Small intestine (tissue), 16 donors: ENCODE measurements at places on chromosomes 7 and 10.
A peak's percentile ranks its signal among the peaks of the same experiment; 100 is the strongest.

DNA sequence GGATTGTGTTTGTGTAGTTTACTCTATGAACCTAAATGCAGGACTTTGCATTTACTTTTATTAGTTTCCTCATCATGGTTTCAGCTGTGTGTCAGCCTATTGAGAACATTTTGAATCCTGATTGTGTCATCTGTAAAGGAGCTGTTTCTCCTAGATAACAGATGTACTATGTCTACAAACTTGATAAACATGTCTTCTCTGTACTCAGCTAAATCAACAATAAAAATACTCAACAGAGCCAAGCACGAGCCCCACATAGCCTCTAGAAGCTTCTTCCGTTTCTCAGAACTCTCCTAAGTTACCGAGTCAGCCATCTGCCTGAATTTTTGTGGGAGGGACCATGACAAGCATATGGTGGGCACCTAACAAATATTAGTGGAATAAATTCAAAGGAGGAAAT is 234.7 kb downstream of the SKAP2 start:
- no peaks in the 10 kb centered on the region for H3K36me3 ChIP-seq
- DNase-seq = no peak
- no peak overlapping the region for H3K4me3 ChIP-seq
- H3K27me3 ChIP-seq = peaks cover 5% of the 10 kb centered on the region
- H3K4me1 ChIP-seq = no peaks in the 10 kb centered on the region

GRCh38 chr10:93333278-93333978 is 148.7 kb downstream of the MYOF start:
- H3K4me1 ChIP-seq = no peaks in the 10 kb centered on the region
- H3K4me3 ChIP-seq = no peak overlapping the region
- no peaks in the 10 kb centered on the region for H3K27me3 ChIP-seq
- no peak overlapping the region for H3K27ac ChIP-seq
- peaks cover 35% of the 10 kb centered on the region for H3K36me3 ChIP-seq

- H3K27ac ChIP-seq = no peak overlapping the region
- no peaks in the 10 kb centered on the region for H3K4me1 ChIP-seq
Observed at GRCh38 chr7:47601119-47601880, 19.4 kb upstream of the TNS3 start.

GRCh38 chr7:95491634-95492314 is 6.0 kb downstream of the ASB4 start:
- DNase-seq = peak; percentile 78
- H3K4me3 ChIP-seq = no peak overlapping the region
- H3K4me1 ChIP-seq = no peaks in the 10 kb centered on the region

- DNase-seq = no peak
- H3K27me3 ChIP-seq = no peaks in the 10 kb centered on the region
- H3K36me3 ChIP-seq = no peaks in the 10 kb centered on the region
- no peak overlapping the region for H3K27ac ChIP-seq
Observed at GRCh38 chr7:45150199-45150598, 7.4 kb upstream of the RAMP3 start.

- no peaks in the 10 kb centered on the region for H3K27me3 ChIP-seq
- H3K27ac ChIP-seq = no peak overlapping the region
- H3K36me3 ChIP-seq = no peaks in the 10 kb centered on the region
- H3K4me1 ChIP-seq = no peaks in the 10 kb centered on the region
- DNase-seq = no peak
Observed at GRCh38 chr7:115672024-115672423, 358.5 kb downstream of the TFEC start.

- H3K4me1 ChIP-seq = no peaks in the 10 kb centered on the region
- H3K4me3 ChIP-seq = no peak overlapping the region
- H3K27ac ChIP-seq = no peak overlapping the region
Observed at GRCh38 chr7:111159426-111159825, 68.5 kb downstream of the LRRN3 start.

DNA sequence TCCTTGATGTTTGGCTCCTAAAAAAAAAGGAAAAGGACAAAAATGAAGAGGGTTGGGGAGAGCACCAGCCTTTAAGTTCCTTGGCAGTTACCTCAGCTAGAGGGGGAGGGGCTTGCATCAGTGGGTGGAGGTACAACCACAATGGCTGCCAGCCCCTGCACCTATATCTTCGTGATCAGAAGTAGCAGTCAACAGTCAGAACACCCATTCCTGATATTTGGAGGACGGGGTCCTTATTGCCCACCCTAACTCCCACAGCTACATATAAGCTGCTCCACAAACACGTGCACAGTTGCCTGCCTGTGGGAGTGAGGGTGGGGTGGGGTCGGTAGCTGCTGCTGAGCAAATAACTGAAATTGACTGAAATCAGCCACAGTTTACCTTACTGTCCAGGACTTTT is 26.2 kb downstream of the C1GALT1 start:
- H3K27ac ChIP-seq = no peak overlapping the region
- H3K36me3 ChIP-seq = peaks cover 3% of the 10 kb centered on the region
- no peak for DNase-seq
- no peaks in the 10 kb centered on the region for H3K4me1 ChIP-seq

DNA sequence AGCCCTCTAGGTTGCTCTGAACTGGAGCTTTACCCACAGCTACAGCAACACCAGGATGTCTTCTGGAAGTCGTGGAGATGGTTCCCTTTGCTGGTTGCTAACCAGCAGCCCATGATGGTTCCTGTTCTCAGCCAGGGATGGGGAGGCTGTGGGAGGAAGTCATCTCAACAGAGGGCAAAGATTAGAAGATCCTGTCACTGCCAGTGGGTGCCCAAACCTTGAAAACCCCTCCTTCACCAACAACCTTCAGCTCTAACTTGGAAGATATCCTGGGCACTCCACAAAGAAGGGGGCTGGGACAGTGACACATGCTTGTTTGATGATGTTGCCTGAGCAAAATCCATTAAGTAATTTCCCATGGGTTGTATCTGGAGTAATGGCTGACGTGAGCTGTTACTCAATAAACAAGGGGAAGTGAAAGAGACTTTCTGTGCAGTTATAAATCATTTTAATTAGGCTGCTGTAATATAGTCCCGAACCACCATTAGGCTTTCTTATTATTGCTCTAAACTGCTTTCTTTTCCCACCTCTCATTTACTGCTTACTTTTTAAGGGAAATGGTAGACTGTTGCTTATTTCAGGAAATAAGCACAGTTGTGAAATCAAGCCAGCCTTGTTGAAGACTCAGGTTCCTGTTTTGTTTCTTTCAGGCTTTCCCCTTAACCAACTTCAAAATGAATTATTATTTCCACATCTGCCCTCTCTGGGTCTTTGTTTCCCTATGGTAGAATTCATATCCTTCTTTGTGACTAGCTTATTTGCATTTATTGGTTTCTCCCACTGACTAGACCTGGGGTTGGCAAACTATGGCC is 124.8 kb downstream of the PPP1R17 start:
- no peak overlapping the region for H3K4me3 ChIP-seq
- DNase-seq = peak; percentile 42
- no peaks in the 10 kb centered on the region for H3K27me3 ChIP-seq
- peak overlapping the region; percentile 69 for H3K27ac ChIP-seq
- H3K36me3 ChIP-seq = no peaks in the 10 kb centered on the region

DNA sequence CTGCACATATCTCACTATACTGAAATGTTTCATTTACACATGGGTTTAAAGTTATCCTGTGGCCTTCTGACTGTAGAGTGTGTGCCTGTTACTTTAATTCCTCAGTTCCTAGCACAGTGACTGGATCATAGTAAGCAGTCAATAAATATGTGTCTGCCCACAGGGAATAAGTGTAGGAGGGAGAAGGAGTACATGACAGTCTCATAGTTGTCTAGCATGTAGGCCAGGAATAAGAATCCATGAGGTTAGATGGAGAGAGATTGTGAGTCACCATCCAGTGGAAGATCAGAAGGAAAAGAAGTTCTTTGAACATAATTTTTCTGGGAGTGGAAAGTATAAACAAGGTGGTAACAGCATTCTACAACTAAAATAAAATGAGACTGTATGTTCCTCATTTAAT is 36.6 kb upstream of the SEMA3A start:
- H3K36me3 ChIP-seq = no peaks in the 10 kb centered on the region
- no peak overlapping the region for H3K27ac ChIP-seq
- H3K4me3 ChIP-seq = no peak overlapping the region
- DNase-seq = no peak
- H3K4me1 ChIP-seq = no peaks in the 10 kb centered on the region

DNA sequence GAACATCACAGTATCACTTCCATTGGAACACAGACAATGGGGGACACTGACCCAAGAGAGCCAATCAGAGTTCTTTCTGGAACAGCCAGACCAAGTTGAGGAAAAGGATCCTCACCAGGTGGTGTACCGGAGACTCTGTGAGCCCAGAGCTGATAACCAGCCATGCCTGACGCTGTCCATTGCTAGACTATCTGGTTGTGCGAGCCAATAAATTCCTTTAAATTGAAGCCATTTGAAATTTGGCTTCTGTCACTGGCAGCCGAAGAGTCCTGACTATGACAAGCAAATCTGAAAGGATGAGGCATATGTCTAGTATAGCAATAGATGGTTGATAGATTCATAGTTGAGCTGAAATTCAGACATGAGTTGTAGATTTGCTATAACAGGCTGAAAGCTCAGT is 3.1 kb upstream of the LHPP start:
- H3K4me3 ChIP-seq = no peak overlapping the region
- DNase-seq = no peak
- H3K27ac ChIP-seq = no peak overlapping the region
- H3K4me1 ChIP-seq = no peaks in the 10 kb centered on the region
- H3K27me3 ChIP-seq = no peaks in the 10 kb centered on the region

DNA sequence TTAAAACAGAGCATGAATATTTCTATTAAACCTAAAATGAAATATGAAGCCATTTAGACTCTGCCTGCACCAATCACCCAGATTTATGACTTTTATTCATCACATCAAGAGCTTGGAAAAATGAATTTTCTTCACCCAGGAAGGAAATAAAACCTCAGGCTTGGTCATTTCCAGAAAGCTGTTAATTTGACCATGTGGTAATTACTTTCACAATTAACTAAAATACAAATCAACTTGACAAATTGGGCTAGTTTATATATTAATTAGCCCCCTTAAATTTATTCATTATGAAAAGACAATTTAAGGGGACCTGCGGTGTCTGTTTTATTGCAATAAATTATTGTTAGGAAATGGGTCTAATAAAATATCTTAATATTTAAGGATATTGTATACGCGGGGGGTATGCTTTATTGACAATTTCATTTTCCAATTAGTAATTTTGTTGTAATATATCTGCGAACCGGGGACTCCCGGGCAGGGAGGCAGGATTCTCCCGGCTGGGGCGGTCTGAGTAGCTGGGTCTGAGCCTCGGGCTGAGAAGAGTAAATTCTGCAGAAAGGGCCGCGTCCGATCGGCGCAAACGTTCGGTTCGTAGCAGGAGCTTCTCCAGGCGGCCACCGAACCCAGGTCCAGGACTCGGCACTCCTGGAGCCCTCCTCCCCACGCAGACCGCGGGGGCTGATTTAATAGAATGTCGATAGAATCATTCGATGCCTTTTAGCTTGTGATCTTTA is 9.4 kb upstream of the MNX1 start:
- H3K36me3 ChIP-seq = peaks cover 3% of the 10 kb centered on the region
- H3K4me1 ChIP-seq = no peaks in the 10 kb centered on the region
- no peak overlapping the region for H3K4me3 ChIP-seq
- DNase-seq = no peak
- H3K27me3 ChIP-seq = peaks cover 72% of the 10 kb centered on the region

GRCh38 chr10:1762076-1762475 is 24.8 kb upstream of the ADARB2 start:
- H3K36me3 ChIP-seq = no peaks in the 10 kb centered on the region
- H3K4me1 ChIP-seq = no peaks in the 10 kb centered on the region
- no peak overlapping the region for H3K27ac ChIP-seq
- no peak overlapping the region for H3K4me3 ChIP-seq
- H3K27me3 ChIP-seq = no peaks in the 10 kb centered on the region

- H3K4me3 ChIP-seq = no peak overlapping the region
- no peaks in the 10 kb centered on the region for H3K27me3 ChIP-seq
- H3K36me3 ChIP-seq = no peaks in the 10 kb centered on the region
Observed at GRCh38 chr10:78744491-78745090, 324.2 kb upstream of the ZMIZ1 start.

- H3K4me3 ChIP-seq = no peak overlapping the region
- H3K27me3 ChIP-seq = no peaks in the 10 kb centered on the region
- DNase-seq = no peak
- H3K4me1 ChIP-seq = peaks cover 3% of the 10 kb centered on the region
- H3K36me3 ChIP-seq = no peaks in the 10 kb centered on the region
Observed at GRCh38 chr10:113547426-113547825, 5.4 kb upstream of the HABP2 start.

DNA sequence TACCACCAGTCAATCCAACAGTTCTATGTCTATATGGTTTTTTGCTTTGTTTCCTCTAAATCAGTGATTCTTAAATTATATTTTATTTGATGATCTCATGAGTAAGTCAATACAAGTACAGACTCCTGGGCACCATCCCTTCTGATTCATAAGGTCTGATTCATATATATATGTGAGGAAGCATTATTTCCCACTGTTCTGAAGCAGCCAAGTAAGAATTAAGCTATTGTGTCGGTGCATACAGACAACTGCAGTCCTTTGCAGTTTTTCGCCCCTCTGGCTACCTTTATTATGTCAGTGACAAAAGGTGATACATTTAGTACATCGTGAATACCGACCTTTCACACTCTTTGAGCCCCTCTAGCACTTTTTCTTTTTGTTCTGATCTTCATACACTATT is 1079.6 kb upstream of the C7orf33 start:
- no peak overlapping the region for H3K27ac ChIP-seq
- H3K4me3 ChIP-seq = no peak overlapping the region
- no peaks in the 10 kb centered on the region for H3K4me1 ChIP-seq
- no peaks in the 10 kb centered on the region for H3K36me3 ChIP-seq
- no peaks in the 10 kb centered on the region for H3K27me3 ChIP-seq

DNA sequence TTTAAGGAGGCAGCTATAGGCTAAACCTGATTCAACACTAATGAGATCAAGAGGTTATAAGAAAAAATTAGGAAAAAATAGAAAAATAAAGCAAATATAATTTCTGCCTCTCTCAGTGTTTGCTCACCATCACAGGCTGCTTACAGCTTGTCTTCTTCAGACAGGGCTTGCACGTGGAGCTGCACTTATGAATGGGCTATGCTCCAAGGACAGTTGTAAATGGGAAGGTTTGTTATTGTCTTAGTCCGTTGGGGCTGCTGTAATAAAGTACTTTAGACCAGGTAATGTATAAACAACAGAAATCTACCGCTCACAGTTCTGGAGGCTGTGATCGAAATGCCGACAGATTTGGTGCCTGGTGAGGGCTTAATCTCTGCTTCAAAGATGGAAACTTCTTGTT is 219.8 kb downstream of the NEBL start:
- no peaks in the 10 kb centered on the region for H3K36me3 ChIP-seq
- DNase-seq = no peak
- H3K27ac ChIP-seq = no peak overlapping the region
- no peaks in the 10 kb centered on the region for H3K4me1 ChIP-seq
- no peaks in the 10 kb centered on the region for H3K27me3 ChIP-seq
